Stimulated activated CD8-positive, alpha-beta memory T cell treated with anti-CD3 and anti-CD28 coated beads, Interleukin-4, amount 100 ng/mL, for 1 hour (primary cell): ENCODE measurements at places on chromosomes 12 and 14.

GRCh38 chr14:25350021-25350420 is 300.1 kb upstream of the STXBP6 start:
- no peak for DNase-seq

- DNase-seq, result no peak
Observed at GRCh38 chr14:70919774-70920173, 12.5 kb downstream of the PCNX1 start.

GRCh38 chr12:78933014-78933413 is 68.4 kb downstream of the SYT1 start:
- no peak for DNase-seq

- no peak for DNase-seq
Observed at GRCh38 chr14:20836668-20837338, 34.2 kb upstream of the RNASE1 start.

GRCh38 chr14:47277703-47278102 is 397.7 kb downstream of the MDGA2 start:
- no peak for DNase-seq
